CD4-positive, alpha-beta T cell treated with Interleukin-21 for 1 hour (primary cell): ENCODE measurements at places on chromosomes 7 and 10.

GRCh38 chr7:24572016-24572392 is 1.2 kb upstream of the PALS2 start:
- DNase-seq: no peak

DNA sequence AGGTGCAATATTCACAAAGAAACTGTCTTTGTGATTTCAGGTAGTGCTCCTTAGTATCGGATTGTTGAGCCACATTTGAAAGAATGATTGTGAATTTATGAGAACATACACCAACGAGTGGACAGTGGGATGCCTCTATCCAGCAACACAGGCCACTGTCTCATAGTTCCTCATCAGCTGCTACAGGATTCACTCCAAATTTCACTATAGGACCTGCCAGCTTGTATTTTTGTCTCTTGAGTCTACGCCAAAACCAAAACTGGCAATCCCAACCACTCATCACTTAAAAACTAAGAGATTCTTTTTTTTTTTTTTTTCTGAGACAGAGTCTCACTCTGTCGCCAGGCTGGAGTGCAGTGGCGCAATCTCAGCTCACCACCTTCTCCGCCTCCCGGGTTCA is 964.5 kb downstream of the CNTNAP2 start:
- DNase-seq: no peak

DNA sequence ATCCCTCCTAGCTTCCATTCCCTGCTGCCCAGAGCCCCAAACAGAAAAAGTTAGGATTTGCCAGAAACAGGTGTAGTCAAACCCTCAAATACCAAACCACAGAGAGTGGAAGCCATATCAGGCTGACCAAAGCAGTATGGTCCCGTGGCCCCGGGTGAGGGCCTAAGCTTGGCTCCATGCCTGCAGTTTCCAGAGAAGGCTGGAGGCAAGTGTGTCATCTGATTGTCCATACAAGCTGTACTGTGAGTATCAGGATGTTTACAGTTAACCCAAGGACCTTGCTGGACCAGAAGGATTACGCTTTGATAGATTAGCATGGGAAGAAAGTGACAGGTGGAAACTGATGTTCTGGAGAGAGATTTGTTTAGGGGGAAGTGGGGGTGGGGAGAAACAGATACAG is 96.3 kb downstream of the PRKAG2 start:
- DNase-seq: no peak

- no peak for DNase-seq
Observed at GRCh38 chr7:103637094-103637493, 191.1 kb upstream of the SLC26A5 start.

GRCh38 chr7:1939434-1940401 is 269.6 kb downstream of the ELFN1 start:
- DNase-seq: no peak

- DNase-seq: no peak
Observed at GRCh38 chr7:91206361-91206960, 57.8 kb upstream of the FZD1 start.

GRCh38 chr7:126411032-126411820 is 841.5 kb downstream of the GRM8 start:
- DNase-seq: no peak

DNA sequence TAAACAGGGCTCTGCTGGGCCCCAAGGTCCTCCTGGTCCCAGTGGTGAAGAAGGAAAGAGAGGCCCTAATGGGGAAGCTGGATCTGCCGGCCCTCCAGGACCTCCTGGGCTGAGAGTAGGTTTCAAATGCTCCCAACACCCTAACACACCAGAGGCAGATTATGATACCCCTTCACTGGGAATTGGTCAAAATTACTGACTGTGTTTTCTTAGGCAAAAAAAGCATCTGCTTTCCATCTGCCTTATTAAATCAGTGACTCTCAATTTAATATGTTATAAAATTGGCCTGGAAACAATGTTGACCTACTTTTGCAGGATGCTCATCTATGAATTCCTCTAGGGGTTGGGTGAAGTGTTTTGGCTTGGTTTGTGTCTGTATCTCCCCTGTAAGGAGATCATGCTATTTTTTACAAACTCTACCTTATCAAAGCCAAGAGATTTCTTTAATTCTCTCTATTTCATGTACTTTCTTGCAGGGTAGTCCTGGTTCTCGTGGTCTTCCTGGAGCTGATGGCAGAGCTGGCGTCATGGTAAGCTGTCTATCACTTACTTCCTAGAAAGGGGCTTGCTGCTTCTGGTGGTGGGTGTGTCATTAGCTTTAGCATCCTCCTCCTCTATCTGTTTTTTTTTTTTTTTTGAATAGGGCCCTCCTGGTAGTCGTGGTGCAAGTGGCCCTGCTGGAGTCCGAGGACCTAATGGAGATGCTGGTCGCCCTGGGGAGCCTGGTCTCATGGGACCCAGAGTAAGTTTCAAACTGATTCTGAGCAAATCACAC is 15.9 kb downstream of the COL1A2 start:
- no peak for DNase-seq

DNA sequence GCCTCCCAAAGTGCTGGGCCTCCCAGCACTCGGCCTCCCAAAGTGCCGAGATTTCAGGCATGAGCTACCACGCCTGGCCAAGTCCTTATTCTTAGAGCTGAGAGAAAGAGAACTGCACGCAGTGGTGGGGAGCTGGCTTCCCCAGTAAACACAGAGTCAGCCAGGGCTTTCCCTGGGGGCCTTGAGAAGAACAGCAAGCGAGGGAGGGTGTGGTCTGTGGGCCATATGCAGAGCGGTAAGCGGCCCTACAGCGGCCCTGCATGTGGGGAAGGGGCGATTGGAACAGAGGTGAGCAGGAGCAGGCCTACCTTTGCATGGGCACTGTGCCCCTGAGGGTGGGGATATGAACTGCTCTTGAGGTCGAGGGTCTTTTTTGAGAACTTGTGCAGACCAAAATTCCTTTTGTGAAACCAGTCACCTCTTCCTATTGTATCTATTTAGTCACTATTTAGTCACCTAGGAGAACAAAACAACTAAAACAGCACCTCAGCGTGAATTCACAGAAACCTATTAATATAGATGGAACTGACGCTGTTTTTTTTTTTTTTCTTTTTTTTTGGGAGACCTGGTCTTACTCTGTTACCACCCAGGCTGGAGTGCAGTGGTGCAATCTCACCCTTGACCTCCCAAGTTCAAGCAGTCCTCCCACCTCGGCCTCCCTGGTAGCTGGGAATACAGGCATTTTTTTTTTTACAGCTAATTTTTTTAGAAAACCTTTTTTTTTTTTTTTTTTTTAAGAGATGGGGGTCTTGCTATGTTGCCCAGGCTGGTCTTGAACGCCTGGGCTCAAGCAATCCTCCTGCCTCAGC is 36.9 kb upstream of the SH2D4B start:
- DNase-seq: no peak

GRCh38 chr10:26637521-26638275 is 59.8 kb upstream of the PDSS1 start:
- DNase-seq: no peak

GRCh38 chr10:113087165-113088029 is 137.3 kb downstream of the TCF7L2 start:
- DNase-seq: no peak

- no peak for DNase-seq
Observed at GRCh38 chr10:131436458-131436857, 124.9 kb upstream of the TCERG1L start.

GRCh38 chr10:1874533-1874932 is 137.2 kb upstream of the ADARB2 start:
- no peak for DNase-seq

GRCh38 chr10:18689498-18689897 is 30.3 kb downstream of the ARL5B start:
- DNase-seq: no peak

GRCh38 chr10:133258818-133259601 is 17.7 kb downstream of the ADAM8 start:
- peak; percentile 85 for DNase-seq

DNA sequence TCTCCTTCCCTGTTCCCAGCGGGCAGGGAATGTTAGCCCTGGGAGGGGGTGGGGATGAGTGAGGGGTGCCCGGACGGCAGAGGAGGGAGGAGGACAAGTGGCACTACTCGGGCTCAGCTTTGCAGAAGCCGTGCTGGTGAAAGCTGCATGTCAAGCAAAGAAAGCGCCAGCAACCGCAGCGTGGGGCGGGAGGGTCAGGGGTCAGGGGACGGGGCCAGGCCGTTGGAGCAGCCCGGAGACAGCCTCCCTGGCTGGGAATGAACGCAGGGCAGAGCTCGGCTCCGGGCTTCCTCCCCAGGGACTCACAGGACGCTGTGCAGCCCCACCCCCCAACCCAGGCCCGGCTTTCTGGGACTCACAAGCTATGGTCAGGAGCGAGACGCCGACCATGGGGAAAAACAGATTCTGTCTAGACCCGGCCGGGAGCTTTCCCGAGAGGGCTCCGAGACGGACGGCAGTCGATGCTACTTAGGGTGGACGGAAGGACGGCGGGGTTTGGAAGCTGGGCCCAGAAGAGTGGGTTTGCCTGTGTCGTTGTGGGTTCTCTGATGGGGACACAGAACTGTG is 113.4 kb downstream of the VIPR2 start:
- DNase-seq: no peak

DNA sequence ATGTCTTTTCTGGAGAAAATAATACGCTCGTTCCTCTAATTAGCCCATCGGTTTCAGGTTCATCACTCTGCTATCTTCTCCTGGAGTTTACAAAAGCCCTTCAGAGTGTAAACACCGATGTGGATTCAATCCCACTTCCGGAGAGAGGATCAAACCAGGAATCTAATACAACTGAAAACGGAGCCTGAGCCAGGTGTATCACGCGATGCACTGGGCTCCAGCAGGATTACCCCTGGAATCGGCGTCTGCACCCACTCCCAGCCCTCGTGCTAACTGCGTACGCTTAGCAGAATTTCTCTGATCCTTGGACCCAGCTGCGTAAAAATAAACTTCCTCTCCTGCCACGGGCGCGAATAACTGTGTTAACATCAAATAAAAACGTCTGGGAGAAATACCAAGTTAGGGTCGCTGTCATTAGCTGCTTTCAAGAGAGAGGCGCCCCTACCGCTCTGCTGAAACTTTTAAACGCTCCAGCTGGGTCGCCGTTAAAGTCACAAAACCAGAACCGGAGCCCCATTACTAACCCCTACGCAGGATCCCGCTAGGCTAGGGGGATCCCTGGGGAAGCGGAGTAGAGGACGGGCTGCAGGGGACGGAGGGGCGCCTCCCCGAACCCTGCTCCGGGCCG is 502 bp downstream of the ZNF3 start:
- no peak for DNase-seq

DNA sequence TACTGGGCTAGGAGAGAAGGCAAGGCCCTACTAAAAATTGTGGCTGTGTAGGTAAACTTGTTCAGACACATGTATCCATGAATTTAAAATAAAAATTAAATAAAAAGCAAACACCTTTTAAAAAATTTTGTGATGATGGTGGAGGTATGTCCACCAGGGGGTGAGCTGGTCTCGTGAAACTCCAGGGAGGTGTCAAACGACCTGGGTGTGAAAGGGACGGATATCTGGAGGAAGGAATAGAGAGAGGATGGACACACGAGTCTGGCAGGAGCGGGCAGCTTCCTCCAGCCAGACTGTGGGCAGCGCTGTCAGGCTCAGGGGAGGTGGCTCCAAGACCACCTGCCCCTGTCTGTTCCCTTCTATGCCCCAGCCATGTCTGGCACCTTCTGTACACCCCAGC is 34.8 kb upstream of the DMBT1 start:
- DNase-seq: peak; percentile 33

DNA sequence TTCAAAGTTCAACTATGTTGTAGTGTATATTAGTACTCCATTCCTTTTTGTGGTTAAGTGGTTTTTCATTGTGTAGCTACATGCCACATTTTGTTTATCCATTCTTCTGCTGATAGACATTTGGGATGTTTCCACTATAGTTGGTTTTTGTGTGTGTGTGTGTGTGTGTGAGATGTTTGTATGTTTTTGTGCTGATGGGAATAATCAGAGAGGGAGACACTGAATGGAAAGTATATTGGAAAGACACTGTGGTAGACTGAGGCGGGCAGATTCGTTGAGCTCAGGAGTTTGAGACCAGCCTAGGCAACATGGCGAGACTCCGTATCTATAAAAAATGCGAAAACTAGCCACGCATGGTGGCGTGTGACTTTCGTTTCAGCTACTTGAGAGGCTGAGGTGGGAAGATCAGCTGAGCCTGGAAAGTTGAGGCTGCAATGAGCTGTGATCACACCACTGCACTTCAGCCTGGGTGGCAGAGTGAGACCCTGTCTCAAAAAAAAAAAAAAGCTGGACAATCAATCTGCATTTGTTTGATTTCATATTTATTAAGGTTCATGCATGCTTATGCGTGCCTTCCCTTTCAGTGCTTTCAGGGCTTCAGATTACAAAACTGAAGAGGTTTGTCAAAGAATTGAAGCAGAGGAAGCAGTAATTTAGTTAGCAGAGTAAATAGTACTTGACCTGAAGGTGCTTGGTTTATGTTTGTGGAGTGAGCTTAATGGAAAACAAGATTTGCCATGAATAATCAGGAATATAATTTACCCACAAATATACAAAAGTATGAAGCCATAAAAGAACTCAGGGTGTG is 14.7 kb downstream of the SEC24C start:
- peak; percentile 45 for DNase-seq

- no peak for DNase-seq
Observed at GRCh38 chr10:12510501-12510941, 161.2 kb downstream of the CAMK1D start.

DNA sequence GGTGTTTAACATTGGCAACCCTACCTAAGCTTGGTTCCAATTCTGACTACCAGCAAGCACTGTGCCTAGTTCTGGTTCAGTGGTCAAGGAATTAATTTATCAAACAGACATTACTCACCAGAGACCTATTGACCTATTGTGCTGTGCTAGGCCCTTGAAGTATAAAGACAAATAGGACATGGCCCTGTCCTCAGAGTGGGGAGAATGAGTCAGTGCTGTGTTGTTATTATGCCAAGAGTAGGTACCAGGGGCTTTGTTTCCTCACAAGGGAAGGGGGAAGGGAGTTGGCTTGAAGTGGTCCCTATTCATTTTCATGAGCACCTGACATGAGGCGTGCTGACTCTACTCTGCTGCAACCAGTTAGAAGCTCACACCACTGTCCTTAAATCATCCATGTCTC is 62.6 kb upstream of the PLPP4 start:
- DNase-seq: no peak
